Transverse colon (tissue), 4 donors: ENCODE measurements at places on chromosomes 4 and X. TPM values are rescaled to one million over a fixed set of nuclear protein-coding genes. Genes with fewer than 3 reads are reported as not detected.
A peak's percentile ranks its signal among the peaks of the same experiment; 100 is the strongest.

DNA sequence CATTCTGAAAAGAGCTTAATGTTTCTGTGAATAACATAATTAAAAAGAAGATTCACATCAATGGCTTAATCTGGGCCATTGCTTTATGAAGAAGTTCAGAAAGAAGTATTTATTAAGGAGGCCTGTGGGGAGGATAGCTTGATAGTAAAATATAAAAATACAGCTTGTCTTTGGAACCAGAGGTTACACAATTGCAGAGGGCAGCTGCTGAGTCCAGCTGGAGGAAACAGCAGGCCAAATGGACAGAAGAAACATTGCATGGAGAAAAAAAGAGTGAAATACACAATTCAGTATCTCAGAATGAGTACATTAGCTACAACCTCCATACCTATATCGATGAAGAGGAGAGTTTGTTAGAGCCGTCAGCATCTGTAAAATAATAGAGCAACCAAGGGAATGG is 148.0 kb upstream of the NPY2R start:
- DNase-seq = no peak

The IGSF1 gene
- total RNA-seq = not detected

GRCh38 chrX:19673375-19674040 is 158.2 kb upstream of the MAP3K15 start:
- peak; percentile 35 for DNase-seq

DNA sequence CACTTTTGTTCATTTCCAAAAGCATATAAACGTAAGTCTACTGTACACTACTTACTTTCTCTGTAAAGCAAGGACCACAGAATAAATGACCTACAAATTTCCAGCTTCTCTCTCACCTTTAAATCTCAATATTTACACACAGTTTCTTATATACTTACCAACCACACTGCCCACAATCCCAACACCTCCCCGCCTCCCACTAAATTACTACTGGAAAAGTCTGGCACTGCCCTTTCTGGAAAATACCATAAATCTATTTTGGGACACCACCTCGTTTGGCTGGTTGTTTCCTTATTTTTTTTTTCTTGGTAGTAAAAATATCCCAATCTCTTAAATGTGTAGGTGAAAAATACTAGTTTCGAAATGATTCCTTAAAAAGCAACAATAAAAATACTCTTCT is 19.6 kb downstream of the FAT1 start:
- DNase-seq = no peak

GRCh38 chrX:154013614-154014360 is 5.9 kb downstream of the IRAK1 start:
- DNase-seq = no peak

The PCDH11X gene
- 0.32 TPM for total RNA-seq

DNA sequence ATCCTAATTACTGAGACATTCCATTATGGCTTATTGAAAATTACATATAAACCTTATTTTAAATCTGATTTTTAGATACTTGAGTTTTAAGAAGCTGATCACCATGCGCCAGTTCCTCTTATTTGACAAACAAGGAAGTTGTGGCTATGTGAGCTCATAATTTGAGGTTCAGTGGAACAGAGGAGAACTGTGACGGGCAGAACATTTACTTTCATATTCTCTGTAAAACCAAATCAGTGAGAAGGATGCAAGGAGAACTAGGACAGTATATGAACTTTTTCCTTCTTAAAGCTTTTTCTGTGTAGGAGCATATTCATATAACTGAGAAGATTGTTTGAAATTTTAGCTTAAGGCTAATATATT is 25.3 kb downstream of the STIM2 start:
- no peak for DNase-seq

The FBXW7 gene
- 65.5 TPM for total RNA-seq

DNA sequence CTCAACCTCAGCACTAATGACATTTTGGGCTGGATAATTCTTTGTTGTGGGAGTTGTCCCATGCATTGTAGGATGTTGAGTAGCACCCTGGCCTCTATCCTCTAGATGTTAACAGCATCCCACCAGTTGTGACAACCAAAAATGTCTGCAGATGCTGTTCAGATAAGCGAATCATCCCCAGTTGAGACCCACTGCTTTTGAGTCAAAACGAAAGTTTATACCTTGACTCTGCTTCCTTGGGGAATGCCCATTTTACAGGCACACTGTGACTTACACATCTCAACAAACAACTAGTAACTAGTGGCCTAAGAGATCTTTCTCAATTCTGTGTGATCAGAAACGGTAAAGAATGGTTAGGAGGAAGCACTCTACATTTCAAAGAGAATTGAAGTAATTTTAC is 37.0 kb downstream of the SEPSECS start:
- no peak for DNase-seq

The FANCB gene
- 1.6 TPM for total RNA-seq

DNA sequence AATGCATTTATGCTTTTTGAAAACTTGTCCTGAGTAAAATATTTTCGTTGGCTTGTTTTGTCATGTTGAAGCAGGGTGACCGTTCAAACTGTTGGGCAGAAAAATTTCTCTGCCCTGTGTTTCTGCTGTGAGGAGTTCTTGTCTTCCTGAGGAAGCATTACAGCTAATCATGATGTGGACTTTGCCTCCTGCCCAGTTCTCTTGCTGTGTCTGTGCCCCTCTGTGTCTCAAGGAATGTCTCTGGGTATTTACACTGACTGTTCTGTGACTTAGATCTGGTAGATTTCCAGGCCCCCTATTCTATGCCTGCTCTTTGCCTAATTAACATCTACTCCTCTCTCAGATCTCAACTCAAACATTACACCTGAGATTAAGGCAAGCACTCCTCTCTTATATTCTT is 30.4 kb upstream of the RPL34 start:
- no peak for DNase-seq

DNA sequence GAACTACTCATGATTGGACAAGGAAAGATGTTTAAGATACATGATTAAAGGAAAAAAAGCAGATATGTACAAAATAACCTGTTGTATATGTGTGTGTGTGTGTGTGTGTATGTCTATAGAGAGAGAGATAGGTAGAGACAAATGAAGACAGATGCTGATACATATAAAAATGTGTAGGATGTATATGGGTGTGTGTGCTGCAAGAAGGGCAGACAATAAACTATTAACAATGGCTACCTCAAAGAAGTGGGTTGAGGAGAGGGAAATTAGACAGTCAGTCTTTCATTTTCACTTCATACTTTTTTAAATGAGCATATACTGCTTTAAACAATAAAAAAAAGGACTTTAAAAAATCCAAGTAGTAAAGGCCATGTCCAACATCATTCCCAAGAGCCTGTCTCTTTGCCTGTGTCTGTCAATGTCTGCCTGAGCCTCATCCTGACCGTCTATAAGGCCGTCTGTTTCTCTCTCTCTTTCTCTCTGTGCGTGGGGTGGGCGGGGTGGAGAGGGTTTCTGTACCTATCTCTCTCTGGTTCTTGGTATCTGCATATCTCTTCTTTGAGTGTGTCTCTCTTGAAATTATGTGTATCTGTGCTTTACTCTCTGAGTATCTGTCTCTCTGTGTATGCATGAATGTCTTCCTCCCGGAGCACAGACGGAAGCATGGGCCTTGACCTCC is 62.8 kb downstream of the LRBA start:
- DNase-seq = no peak

The CYBB gene
- 21.7 TPM for total RNA-seq

DNA sequence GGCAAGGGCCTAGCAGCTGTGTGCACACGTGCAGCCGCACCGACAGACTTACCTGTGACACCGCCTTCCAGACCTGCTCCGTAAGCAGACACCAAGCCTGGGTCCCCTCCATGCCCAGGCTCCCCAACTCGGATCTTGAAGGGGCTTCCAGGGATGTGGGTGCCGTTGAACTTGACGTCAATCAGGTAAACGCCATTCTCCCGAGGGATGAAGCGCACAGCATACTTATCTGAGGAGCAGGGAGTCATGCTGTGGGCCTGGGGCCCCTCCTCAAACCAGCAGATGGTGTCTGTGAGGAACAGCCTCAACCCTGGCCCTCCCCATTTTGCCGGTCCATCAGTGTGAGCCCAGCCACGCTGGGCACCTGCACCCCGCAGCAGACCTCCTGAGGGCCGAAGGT is 24.5 kb downstream of the FLNA start:
- DNase-seq = no peak

The MAGEA1 gene
- total RNA-seq = not detected

The GABRB1 gene
- total RNA-seq = 0.14 TPM

The AKAP4 gene
- total RNA-seq = not detected

DNA sequence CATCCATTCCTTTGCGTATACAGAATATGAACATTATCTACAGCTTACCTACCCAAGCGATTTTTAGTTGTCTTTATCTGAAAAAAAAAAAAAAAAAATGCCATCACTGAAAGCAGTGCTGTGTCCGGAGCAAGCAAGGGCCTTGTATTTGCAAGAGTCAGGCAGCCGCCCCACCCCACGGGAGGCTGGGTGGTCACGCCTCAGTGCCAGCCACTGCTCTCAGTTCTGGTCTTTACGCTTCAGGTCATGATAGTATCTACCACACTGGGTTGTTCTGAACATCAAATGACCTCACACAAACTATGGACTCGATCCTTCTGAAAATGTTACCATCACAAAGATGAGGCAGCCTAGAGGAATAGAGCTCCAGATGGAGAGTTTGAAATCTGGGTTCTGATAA is 62.7 kb upstream of the HELT start:
- no peak for DNase-seq

The ASMT gene
- not detected for total RNA-seq

The C4orf36 gene
- not detected for total RNA-seq
